ENCODE measurements at places on chromosomes 7 and 10.

GRCh38 chr7:112121318-112121717 is 84.9 kb downstream of the DOCK4 start:
- DNase-seq: no peak

GRCh38 chr10:35015843-35016408 is 74.2 kb downstream of the CUL2 start:
- no peak for DNase-seq

- no peak for DNase-seq
Measured at GRCh38 chr7:122544463-122544862, 154.5 kb downstream of the RNF133 start.

- DNase-seq: no peak
Measured at GRCh38 chr10:22133749-22134624, 83.8 kb downstream of the EBLN1 start.

- no peak for DNase-seq
Measured at GRCh38 chr7:86058649-86059048, 585.1 kb upstream of the GRM3 start.

DNA sequence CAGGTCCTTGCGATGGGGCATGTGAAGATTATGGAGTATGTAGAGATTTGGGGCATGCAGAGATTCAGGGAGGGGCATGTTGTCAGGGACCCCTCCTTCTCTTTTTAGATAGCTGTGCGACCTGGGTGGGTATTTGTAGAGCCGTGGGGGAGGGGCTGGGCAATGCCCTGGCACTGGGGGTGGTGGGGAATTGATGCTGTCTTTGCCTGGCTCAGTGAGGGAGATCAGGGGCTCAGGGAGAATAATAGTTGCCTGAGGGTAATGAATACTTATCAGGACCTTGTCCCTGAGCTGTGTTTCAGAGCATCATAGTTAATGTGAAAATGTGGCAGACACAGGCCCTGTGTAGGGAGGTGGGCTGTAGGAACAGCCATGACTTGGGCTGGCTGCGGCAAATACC is 3.5 kb downstream of the RAMP3 start:
- DNase-seq: no peak

GRCh38 chr7:100968031-100968430 is 1.3 kb upstream of the MUC12 start:
- DNase-seq: no peak

DNA sequence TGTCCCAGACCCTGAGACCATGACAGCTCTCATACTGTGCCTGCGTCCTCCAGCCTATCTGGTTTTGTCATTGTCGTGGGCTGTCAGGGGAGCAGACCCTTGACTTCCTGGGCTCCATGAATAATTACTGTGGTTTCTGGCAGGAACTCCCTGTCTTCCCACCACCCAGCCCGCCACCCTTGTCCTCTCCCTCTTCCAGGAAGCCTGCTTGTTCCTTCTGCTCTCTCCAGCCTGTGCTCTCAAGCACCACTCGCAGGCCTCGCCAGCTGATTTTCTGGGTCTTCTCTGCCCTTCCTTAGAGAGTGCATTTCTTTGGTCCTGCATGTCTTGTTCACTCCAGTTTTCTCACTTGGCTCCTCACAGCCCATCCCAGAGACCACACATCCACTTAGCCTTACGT is 224.5 kb upstream of the INHBA start:
- no peak for DNase-seq

DNA sequence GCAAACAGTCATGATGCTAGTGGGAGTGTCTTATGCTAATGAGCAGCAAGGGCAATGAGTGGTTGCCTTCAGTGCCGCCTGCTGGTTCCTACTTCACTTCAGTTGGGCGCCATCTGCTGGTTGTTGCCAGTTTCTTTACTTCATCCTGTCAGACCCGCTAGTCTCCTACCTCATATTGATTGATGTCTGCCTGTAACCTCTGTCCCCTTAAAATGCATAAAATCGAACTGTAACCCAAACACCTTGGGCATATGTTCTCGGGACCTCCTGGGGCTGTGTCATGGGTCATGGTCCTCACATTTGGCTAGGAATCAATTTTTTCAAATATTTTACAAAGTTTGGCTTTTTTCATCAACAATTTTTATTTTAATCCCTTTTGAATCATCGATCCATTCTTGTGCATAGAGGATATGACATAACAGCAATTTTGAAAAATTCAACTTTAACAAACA is 62.8 kb upstream of the C7orf33 start:
- DNase-seq: peak; percentile 92

GRCh38 chr10:35270100-35270499 is 66.2 kb upstream of the CCNY start:
- no peak for DNase-seq

DNA sequence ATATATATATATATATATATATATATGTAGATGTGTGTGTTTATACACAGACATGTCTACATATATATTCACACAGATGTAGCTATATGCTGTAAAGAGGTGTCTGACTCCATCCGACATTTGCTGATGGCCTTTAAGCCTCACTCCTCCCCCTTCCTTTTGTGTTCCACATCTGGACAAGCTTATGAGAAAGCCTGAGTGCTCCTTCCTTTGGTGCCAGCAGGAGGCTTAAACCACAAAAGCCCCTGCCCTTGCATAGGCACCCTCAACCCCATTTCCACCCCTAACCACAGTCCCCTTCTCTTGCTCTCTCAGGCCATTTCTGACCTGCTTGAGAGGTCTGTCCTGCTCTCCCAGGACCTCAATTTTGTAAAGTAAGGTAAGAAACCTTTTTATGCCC is 98.7 kb downstream of the SVOPL start:
- DNase-seq: no peak

- DNase-seq: no peak
Measured at GRCh38 chr10:88253622-88254021, 329.5 kb downstream of the RNLS start.

- DNase-seq: no peak
Measured at GRCh38 chr7:12481722-12482121, 78.1 kb upstream of the VWDE start.

DNA sequence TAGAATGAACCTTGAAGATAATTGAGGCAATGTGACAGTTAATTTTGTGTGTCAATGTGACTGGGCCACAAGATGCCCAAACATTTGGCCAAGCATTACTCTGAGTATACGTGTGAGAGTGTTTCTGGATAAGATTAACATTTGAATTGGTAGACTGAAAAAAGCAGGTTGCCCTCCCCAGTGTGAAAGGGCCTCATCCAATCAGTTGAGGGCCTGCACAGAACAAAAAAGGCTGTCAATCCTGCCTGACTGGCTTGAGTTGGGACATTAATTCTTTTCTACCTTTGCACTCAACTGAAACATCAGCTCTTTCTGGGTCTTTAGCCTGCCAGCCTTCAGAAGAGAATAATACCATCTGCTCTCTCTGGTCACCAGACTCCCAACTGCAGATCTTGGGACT is 56.6 kb upstream of the PDE1C start:
- DNase-seq: no peak

GRCh38 chr10:8088504-8088903 is 34.0 kb downstream of the GATA3 start:
- peak; percentile 28 for DNase-seq

- DNase-seq: no peak
Measured at GRCh38 chr10:49361735-49362568, 33.9 kb downstream of the DRGX start.

DNA sequence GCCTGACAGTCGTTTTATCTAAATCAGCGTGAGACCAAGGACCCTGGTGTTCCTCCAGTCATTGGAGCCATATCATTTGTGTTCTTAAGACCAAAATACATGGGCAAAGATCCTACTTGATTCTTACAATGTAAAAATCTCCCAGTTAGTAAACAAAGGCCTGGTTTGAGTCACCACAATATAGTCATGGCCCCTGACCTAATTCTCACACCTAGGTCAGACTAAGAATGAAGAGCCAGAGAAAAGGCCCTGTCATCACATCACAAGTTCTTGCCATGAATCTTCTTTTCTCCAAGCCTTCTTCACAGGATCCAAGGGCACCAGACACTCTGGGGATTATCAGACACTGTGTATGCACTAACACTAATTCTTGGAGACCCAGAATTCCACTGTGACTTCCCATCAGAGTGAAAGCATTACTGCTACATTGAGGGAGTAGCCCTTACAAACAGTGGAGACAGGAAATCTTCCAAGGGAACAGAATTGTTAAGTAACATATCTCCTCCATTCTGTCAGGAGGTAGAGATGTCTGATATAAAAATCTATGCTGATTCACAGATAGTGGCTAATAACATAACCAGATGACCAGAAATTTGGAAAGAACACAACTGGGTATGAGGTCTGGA is 7.6 kb upstream of the ERVW-1 start:
- no peak for DNase-seq

DNA sequence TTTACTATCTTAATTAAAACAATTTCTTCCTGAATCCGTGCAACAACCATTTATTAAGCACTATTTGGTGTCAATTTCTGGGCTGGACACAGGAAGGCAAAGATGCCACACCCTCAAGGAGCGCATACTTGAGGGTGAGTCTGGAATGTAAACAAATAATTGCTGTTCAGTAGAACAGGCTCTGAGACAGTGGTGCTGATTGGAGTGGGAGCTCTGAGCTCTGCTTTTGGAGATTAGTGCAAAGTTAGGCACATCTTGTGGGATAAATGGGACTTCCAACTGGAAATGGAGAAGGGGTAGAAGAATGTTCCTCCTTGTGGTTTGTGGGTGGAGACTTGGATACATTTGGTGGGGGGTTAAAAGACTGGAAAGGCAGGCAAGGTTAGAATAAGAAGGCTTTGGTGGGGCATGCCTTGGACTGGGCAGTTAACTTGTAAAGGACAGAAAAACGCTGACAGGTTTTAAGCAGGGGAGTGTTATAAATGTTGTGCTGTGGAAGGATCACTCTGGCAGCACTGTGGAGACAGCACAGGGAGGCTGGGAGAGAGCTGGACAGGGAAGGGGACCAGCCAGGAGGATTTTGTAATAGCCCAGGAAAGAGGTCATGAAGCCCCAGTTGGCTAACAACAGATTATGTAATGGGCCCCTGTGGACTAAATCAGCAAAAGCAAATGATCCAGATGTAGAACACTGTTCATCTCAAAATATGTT is 80.7 kb downstream of the ZNF365 start:
- no peak for DNase-seq

GRCh38 chr7:151301471-151302462 is 39.8 kb upstream of the NUB1 start:
- peak; percentile 11 for DNase-seq

GRCh38 chr7:3648276-3648675 is 347.2 kb downstream of the SDK1 start:
- DNase-seq: no peak

DNA sequence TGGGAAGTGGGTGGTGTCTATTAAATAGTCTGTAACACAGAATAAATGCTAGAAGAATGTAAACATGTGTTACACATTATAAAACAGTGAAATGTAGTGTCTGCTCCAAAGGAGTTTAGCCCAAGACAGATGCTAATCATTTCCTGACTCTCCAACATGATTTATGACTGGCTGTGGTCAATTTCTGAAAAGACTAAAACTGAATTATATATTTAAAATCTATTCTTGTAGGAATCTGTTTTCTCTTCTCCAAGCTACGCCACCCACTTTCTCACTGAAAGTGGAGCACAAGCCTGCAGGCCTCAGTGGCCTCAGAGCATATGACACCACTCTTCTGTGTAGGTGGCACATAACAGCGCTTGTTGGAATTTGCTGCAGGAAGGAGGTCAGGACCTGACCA is 44.4 kb downstream of the CTTNBP2 start:
- DNase-seq: no peak

DNA sequence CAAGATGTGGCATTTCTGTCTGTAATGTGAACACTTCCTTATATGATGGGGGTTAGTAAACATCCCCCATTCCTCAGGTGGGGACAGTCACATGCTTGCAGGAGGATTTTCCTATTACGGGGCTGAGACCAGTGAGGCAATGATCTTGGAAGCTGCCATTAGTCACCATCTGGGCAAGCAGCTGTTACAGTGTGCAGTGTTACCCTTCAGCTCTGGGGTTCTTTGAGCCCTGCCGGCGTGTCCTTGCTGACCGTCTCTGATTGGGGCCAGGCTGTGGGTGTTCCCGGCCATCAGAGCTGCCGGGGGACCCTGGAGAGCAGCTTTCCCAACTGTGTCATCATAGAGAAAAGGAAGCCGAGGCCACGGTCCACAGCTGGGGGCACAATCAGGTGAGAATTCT is 126.8 kb upstream of the FAM20C start:
- DNase-seq: no peak

DNA sequence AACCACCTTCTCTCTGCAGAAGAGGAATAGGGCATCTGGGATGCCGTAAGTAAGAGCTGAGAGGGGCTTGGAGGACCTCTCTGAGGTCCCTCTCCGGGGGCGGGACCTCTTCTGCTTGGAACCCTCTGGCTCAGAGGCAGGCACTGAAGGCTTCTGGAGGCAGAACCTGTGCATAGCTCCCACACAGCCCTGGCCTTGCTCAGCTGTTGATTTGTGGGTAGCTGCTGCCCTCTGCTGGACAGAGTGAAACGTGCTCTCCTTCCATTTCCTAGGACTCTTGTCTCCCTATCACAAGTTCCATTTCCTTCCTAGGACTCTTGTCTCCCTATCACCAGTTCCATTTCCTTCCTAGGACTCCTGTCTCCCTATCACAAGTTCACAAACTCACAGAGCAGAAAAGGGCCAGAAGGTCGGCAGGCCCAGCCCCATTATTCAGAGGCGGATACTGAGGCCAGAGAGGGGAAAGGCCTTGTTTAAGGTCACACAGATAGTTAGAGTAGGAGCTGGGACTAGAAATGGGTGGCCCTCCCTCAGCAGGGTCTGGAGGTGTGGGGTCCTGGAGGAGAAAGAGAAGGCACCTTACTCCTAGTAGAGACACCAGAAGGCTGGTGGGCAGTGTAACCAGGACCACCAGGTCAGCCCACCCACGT is 30.3 kb upstream of the GARS1 start:
- DNase-seq: peak; percentile 80

DNA sequence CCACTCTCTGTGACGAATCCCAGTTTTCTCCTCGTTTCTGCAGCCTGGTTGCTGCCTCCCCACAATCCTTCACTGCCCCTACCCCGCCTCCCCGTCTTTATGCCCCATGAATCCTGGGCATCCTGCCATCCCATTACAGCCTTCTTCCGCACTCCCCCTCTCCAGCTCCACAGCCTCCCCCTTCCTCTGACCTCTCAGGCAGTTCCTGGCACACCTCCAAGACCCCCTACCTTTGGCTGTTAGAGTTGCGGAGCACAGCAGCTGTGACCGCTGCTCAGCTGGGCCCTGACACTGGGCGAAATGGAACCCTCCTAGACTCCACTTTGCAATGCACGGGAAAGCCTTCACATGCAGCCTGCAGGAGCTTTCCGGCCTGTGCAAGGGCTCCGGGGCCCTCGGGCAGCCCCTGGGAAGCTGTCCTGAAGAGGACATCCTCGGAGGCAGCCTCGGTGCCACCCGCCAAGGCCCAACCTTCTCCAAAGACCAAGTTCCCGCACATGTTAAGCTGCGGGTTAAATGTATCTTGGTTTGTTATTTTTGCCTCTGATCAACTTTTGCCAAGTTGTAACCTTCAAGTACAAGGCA is 400.7 kb upstream of the MKI67 start:
- no peak for DNase-seq
